HL-60 (cell line): ENCODE measurements at places on chromosomes 4 and X.

- no peak for DNase-seq
Measured at GRCh38 chrX:55754861-55755294, 37.3 kb downstream of the RRAGB start.

GRCh38 chrX:110803506-110803905 is 7.9 kb upstream of the CHRDL1 start:
- DNase-seq, result no peak

DNA sequence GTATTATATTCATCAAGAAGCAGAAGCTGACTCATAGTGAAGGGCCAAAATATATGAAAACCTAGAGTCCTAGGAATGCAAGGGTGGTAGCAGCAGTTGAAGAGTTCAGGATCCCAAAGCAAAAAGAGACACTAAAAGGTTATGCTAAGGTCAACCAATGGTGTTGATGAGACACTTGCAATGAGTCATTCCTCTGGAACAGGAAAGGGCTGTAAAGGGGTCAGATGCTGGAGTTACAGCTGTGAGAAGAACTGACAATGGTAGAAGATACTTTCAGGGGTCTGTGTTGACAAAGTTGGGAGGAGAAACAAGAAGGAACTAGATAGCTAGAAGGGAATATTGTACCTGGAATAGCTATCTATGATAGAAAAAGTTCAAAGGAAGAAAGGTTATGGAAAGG is 47.5 kb downstream of the ZGRF1 start:
- DNase-seq, result no peak

GRCh38 chr4:104907074-104907649 is 239.5 kb upstream of the TET2 start:
- DNase-seq, result no peak

DNA sequence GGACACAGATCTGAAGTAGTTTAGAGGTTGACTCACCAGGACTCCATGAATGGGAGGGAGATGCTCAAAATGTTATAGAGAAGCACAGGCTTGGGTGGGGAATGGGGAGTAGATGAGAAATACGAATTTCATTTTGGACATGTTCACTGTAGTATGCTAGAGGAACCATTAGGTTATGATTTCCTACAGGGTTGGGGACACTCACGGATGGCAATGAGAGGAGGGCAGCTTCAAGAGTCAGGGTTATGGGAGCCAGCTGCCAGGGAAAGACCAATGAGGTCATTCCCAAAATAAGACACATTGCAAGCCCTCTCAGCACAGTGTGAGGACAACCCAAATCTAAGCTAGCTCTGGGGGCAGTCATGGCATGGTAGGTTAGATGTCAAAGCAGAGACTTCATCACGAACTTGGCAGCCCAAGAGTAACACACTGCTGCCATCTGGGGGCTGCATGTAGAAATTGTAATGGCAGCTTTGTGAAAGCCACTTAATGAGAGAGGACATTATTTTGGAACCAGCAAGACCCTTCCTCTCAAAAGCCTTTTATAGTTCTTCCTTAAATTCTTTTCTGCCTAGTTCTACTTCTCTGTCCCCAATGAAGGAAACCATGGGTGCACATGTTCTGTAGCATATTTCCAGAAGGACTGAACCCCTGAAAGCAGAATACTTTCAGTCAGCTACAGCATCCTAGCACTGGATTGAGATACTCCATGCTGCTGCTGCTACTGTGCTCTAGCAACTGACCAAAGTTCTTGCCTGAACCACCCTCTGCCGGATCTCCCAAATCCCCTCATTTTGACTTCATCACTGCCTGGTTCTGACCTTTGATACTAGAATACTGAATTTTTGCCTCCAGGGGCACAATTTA is 16.2 kb upstream of the ZCCHC12 start:
- DNase-seq, result peak; percentile 51

- no peak for DNase-seq
Measured at GRCh38 chrX:121975671-121976070, 928.3 kb downstream of the GLUD2 start.

DNA sequence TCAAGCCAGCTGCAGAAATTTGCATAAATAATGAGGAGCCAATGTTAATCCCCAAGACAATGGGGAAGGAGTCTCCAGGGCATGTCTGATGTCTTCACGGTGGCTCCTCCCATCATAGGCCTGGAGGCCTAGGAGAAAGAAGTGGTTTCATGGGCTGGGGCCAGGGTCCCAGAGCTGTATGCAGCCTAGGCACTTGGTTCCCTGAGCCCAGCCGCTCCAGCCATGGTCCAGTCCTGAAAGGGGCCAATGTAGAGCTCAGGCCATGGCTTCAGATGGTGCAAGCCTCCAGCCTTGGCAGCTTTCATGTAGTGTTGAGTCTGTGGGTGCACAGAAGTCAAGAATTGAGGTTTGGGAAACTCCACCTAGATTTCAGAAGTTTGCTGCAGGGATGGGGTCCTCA is 628.2 kb upstream of the GRIA3 start:
- no peak for DNase-seq

DNA sequence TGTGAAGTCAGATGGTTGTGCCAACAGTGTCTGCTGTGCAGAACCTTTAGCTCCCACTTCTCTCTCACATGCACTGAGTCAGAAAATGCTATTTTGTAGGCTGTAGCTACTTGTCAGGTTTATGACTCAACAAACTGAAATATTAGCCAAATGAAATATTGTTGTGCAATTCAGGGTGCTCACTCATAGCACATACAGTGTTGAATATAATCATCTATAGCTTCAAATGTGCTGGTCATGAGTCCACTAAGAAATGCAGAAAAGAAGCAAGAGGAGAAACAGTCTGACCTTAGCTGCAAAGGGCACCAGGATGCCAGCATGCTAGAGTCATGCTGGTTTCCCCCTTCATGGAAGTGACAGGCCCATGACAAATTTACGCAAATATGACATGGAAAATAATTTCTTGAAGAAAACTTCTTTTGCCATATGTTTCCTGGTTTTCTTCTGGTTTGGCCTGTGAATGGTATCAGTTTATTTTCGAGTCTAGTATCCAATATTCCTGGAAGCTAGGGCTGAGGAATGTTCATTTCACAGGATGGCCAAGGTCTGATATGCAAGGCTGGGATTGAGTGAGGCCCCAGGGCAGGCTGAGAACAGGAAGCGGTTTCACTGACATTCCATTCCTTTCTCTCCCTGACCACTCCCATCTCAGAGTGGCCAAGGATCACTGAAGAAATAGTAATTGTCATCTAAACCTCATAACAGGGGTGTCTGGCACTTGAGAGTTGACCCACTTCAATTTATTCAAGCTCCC is 10.3 kb upstream of the CXCL2 start:
- DNase-seq, result peak; percentile 88

DNA sequence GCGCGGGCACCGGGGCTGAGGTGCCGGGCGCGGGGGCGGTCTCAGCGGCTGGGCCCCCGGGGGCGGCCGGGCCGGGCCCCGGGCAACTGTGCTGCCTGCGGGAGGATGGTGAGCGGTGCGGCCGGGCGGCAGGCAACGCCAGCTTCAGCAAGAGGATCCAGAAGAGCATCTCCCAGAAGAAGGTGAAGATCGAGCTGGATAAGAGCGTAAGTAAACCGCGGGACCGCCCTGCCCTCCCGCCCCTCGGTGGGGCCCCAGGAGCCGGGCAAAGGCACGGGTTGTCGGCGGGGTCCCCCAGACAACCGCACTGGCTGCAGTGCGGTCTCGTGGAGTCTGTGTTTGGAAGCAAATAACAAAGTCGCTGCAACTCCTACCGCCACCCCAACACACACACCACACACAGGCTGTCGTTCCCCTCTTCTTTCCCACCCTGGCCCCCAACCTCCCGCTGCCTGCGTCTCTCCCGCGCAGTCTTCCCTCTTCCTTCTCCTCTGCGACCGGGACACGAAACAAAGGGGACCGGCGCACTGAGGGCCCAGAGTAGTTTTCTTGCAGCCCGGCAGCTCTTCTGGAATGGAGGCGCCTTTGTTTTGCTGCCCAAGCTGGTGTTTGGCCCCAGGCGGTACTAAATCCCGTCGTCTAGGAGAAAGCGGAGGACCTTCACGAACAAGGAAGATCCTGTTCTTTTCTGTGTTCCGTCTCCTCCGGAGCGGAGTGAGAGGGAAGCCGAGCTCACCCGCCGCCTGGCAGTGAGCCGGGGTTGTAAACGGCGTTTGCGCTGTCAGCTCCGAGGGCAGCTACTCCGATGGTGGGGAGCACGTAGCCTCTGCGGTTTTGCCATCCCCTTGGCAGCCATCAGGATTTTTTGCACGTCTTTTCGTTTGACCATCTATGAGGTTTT is 788 bp downstream of the SAP30 start:
- peak; percentile 73 for DNase-seq

DNA sequence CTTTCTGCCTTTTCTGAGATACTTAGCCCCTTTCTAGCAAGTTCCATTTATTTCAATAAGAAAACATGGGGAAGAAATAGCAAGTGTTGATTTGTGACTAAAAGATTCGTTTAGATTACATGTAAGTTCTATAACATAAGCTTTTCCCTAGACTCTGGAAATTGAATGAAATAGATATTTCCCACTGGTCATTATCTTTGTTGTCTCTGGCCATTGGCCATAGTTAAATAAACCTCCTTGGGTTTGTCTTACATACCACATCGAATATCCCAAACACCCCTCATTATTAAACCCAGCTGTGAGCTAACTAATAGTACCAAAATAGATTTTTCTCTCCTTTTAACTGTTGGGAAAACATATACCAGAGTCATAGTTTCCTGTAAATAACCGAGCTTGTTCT is 534.8 kb downstream of the IQCM start:
- DNase-seq, result no peak

GRCh38 chrX:79568309-79568708 is 201.2 kb upstream of the ITM2A start:
- DNase-seq, result no peak

DNA sequence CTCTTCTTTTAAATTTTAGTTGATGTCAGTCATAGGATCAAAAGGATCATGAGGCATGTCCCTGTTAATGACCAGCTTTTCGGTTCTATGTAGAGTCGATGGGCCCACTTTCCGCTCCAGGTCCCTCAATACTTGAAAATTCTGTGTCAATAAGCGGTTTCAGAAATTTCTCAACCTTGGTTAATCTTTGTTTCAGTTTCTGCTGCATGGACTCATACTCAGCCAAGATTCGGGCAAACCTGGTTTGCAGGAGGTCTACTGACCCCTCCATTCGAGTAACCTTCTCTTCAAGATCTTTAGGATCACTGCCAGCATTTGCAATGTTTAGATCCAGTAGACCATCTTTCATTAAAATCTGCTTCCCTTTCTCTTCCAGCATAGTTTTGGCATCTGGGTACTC is 22.0 kb upstream of the NFXL1 start:
- no peak for DNase-seq

DNA sequence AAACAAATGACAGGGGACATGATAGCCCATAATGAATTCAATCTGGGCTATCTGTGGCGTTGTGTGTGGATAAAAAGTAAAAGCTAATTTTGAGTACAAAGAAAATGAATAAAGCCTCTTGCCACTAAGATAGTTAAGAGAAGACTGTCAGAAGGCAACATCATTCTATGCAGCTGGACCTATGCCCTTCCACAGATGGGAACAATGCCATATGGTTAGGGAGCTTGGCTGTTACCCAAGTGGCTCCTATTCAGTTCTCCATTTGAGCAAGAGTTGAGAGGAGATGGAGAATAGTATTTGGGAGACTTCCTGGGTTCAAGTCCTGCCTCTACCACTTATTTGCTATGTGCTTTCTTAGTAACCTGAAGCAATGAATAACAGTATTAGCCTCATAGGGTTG is 107.7 kb downstream of the ANXA3 start:
- peak; percentile 23 for DNase-seq

DNA sequence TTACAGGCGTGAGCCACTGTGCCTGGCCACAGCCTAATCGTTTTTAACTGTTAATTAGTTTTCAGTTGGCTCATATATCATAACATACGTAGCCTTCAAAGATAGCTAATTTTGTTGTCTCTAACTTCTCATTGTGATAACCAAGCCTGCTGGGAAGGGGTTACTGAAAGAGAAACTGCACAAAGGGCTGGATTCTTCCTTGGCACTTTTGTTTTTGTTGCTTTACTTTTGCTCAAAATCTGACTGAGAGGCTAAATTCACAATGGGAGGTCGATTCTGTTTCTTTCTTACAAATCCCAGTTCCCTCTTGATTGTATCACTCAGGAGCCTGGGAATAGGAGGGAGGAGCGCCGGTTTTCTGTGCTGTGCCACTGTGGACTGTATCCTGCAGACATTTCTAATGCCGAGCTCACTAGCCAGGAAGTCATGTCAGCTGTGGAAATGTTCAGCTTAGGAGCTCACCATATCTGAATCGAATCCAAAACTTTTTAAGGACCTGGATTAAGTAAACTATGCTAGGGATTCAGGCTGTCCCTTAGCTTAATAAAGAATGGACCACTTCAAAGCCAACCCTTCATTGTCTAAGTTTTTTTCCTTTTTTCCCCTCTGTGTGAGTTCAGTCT is 120.5 kb upstream of the FAT1 start:
- DNase-seq, result no peak

DNA sequence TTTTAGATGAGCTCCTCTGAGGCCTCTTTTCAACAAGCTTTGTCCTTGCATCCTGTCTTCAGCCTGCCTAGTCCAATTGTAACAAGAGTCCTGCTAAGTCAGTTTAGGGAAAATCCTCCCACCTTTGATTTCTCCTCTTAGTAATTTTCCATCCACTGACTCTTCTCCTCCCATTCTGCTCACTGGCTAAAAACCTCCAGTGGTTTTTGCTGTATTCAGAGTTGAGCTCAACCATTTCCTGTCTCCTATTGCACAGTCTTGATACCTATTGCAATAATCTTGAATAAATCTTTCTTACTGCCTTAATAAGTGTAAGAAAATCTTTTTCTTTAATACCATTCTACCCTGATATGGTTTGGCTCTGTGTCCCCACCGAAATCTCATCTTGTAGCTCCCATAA is 117.8 kb upstream of the ENPP6 start:
- no peak for DNase-seq

GRCh38 chr4:174009686-174010451 is 273.6 kb downstream of the FBXO8 start:
- DNase-seq, result no peak

GRCh38 chr4:15479913-15480185 is 10.2 kb downstream of the CC2D2A start:
- no peak for DNase-seq

DNA sequence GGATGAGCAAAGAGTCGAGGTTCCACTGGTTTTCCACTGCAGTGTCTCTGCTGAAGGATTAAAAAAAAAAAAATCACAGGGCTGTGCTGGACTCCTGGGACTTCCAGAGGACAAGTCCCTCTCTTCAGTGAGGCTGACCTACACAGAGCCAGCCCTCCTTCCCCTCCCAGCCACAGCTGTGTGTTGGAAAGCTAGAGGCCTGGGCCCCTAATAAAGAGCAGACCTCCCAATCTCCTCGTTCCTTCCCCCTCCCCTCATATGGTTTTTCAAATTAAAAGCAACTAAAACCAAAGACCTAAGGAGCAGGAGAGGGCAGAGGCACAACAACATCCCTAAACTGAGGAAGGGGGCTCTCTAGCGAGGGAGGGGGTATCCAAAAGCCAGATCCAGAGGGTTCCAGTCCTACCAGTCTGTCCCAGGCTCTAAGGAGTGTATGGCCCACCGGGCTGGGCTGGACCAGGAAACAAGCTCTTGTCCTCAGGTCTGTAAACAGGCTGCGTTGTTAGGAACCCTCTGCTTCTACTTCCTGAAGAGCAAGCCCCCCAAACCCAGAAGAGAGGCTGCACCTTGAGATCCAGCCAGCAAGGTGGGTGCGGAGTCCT is 4.0 kb upstream of the PDGFRA start:
- DNase-seq, result no peak
